ENCODE measurements at places on chromosomes 6 and 20.
A peak's percentile ranks its signal among the peaks of the same experiment; 100 is the strongest.

GRCh38 chr20:39795401-39796272 is 833.5 kb downstream of the DHX35 start:
- DNase-seq, result no peak

- DNase-seq, result peak; percentile 40
Measured at GRCh38 chr20:47150403-47151152, 205.9 kb downstream of the ZMYND8 start.

DNA sequence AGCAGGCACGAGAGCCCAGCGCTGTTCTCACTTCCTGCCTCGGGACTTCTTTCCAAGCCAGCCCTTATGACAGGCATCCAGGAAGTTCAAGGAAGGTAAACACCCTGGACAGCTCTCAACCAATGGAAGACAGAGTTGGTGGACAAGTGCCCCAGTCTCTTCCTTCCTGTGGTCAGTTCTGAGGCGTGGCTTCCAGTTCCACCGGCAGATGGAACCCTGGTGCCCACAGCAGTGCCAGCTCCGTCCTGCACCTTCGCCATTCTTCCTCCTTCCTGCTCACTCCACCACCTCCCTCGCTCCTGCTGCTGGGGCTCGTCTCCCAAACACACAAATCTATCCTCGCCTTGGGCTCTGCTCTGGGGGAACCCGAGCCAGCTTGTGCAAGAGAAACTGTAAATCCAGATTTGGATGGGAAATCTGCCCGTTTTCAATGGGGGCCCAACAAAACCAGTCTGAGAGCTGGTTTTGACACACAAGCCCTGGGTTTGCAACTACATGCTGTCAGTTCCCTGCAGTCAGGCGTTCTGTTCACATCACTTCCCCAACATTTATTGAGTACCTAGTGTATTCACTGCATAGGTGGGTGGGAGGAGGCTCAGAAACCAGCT is 162.7 kb downstream of the GRM4 start:
- DNase-seq, result no peak

GRCh38 chr6:10800810-10801209 is 37.5 kb downstream of the MAK start:
- no peak for DNase-seq

DNA sequence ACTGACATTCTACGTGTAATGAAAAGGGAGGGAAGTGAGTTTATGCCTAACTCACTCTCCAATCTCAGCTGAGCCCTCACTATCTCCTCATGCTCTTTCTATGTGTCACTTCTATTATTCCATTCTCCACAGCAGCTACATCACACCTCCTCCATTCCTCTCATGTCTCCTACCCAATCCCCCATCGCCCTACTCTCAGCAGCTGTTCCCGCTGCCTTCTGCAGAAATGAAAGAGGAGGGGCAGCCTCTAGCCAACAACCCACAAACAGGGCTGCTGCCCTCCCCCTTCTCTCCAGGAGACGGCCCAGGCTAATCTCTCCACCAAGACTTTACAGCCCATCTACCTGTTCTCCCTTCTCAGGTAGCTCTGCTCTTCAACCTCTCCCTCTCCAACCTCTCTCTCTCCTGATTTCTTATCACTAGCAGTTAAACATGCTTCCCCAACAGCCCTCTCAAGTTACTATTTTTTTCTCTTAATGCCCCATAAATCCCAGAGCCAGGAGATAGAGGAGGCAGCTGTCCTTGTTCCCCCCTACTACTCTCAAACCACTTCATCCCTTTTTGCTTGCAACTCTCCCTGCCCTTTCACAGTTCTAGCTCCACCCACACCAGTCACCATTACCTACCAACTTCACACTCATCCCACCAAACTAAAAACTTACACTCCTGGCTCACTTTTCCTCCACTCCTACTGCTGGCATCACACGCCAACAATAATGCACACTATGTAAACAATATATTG is 136.5 kb downstream of the BTBD9 start:
- no peak for DNase-seq

- no peak for DNase-seq
Measured at GRCh38 chr6:30047220-30047619, 13.8 kb upstream of the POLR1H start.

DNA sequence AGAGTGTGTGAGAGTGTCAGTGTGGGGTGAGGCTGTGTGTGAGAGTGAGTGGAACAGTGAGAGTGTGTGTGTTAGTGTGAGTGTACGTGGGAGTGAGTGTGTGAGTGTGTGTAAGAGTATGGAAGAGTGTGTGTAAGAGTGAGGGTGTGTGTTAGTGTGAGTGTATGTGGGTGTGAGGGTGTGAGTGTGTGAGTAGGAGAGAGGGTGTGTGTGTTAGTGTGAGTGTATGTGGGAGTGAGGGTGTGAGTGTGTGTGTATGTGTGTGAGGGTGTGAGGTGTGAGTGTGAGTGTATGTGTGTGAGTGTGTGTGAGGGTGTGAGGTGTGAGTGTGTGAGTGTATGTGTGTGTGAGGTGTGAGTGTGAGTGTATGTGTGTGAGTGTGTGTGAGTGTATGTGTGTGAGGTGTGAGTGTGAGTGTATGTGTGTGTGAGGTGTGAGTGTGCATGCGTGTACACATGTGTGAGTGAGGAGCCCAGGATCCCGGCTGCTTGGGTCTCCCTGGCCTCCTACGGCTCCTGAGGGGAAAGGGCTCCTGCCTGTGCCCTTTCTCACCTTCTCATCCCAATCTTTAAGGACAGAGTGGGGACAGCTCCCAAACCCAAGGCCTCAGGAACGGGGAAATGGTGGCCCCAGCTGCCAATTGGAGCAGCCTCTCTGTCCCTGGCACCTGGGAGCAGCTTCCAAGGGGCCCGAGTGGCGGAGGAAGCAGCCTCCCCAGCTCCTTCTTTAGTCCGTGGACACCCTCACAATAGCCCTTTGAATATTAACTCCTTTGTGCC is 100.2 kb downstream of the PSMB1 start:
- no peak for DNase-seq

- no peak for DNase-seq
Measured at GRCh38 chr6:84274856-84275255, 47.4 kb upstream of the CEP162 start.

- DNase-seq, result no peak
Measured at GRCh38 chr6:53026526-53026925, 31.4 kb upstream of the GSTA4 start.

- no peak for DNase-seq
Measured at GRCh38 chr6:106637717-106638341, 8.5 kb downstream of the QRSL1 start.

- DNase-seq, result no peak
Measured at GRCh38 chr20:36493051-36493800, 48.1 kb upstream of the MYL9 start.

DNA sequence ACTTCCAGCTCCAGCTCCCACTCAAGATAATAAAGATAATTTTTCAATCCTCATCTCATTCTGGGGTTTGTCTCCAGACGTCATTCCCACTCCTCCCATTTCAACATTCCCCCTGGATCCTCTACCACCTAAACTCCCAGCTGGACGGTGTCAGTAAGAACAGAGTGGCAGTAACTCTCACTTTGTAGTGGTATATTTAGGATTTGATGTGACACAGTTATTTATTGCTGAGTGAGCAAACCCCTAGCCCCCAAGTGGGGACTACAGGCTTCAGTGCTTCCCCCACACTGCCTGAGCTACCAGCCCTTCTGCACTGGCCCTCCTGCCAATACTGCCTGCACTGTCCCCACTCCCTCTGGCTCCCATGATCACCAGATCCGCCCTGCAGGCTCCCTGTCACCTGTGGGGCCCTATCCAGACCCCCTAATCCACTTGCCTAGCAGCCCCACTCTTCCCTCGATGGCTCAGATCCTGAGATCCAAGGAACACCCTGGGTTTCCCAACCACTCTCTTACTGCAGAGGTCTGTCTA is 2.4 kb downstream of the C6orf47 start:
- DNase-seq, result no peak

GRCh38 chr20:41347523-41348429 is 7.2 kb downstream of the LPIN3 start:
- DNase-seq, result no peak

GRCh38 chr20:61896058-61896961 is 169.4 kb downstream of the TAF4 start:
- peak; percentile 5 for DNase-seq

DNA sequence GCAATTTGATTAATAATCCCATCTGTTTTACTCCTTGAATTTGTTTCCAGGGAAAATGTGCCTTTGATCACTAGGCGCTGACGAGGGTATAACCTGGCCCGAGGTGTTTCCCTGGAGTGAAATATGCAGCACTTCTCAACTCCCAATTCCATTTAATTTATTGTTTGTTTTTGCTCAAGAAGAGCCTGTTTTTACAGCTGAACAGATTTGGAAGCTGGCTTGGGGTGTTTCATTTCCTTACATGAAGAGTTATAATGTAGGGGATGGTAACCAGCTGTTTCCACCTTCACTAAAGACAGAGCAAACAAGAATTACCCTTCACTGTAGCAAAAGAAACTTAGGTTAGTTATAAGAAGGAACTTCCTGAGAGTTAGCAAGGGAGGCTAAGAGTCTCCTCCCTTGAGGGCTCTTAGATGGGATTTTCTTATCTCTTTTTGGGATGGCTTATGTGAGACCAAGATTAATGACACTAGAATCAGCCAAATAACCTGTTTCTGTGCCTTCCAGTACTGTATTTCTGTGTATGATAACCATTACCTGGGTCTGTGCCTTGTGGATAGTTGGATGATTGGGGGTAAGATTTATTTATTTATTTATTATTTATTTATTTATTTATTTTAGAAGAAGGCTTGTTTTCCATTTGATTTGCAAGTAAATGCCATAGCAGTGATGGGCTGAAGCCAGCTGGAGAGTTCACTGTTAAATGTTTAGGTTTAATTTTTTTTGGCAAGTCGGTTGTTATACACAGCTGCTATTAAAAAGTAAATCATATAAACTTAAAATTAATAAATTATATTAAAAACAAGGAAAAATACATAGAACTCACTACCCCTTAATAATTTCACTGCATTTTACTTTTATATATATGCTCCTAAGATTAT is 162.2 kb upstream of the BMP2 start:
- DNase-seq, result no peak

DNA sequence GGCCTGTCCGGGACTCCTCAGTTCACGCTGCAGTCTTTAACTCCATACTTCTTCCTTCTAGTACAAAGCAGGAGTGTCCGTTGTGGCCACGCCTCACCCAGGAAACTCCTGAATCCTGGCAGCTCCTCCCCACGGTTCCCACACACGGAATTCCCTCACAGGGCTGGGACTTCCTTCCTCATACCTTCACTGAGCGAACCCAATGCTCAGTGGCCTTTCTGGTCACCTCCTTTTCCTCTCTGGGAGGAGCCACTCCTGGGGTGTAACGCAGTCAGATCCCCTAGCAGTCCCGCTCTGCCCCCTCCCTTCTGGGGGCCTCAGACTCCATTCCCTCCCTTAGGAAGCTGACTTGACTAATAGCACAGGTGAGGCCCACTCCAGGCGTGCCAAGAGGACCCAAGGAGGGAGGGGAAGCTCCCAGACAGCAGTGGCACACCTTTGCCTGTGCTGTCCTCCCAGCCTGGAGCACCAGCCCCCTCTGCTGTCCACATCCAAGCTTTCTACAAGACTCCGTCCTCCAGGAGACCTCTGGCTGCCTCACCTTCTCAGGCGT is at the start of gene SLC52A3:
SLC52A3 (minus strand) TSS at position 75 of the 553 bp plus-strand sequence. CDS start 2,726 bp downstream, outside the sequence.
- DNase-seq, result no peak

All from hematopoietic multipotent progenitor cell treated with erythropoietin and hydrocortisone succinate and interleukin-3 and kit ligand, for 15 days (in vitro differentiated cells).